ENCODE measurements at places on chromosomes 4 and X. TPM values are rescaled to one million over a fixed set of nuclear protein-coding genes. Genes with fewer than 3 reads are reported as not detected.

The SPINK2 gene
- total RNA-seq, result 3.2 TPM

The SOD3 gene
- total RNA-seq, result 69.4 TPM

The ZFP92 gene
- 2.0 TPM for total RNA-seq

GRCh38 chr4:99652596-99653436, 4.8 kb downstream of the C4orf54 start:
- DNase-seq, result no peak
